ENCODE measurements at places on chromosomes 16 and 17.

DNA sequence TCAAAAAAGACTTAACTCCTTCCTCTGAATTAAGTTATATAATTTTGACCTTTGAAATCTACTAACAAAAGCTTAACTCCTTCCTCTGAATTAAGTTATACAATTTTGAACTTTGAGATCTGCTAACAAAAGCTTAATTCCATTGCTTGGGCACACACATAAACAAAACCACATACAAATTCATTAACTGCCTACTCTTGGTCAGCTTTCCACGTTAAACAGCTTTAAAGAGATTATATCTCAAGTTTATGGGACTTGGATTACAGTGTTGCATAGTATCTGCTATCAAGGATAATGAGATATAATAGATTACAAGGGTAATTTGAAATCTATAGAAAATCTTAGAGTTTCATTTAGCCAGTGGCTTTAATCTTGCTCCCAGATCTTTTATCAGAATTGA is 23.5 kb downstream of the COX10 start:
- DNase-seq = no peak

DNA sequence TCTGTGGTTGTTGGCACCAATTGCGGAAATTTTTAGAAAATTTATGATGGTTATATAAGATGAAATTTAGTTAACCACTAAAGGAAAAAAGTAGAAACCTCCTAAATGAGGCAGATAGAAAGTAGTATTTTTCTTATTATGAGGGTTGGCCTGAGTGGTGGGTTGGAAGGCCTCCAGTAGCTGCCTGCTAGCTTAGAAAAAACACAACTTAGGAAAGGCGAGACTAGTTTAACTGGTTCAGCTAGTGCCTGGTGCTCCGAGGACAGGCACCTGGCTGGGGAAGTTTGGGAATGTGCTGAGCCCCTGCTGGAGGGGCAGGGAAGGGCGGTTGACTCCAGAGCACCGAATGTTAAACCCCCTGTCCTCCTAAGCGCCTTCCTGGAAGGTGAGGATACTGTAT is 19.9 kb downstream of the LDHD start:
- DNase-seq = no peak

DNA sequence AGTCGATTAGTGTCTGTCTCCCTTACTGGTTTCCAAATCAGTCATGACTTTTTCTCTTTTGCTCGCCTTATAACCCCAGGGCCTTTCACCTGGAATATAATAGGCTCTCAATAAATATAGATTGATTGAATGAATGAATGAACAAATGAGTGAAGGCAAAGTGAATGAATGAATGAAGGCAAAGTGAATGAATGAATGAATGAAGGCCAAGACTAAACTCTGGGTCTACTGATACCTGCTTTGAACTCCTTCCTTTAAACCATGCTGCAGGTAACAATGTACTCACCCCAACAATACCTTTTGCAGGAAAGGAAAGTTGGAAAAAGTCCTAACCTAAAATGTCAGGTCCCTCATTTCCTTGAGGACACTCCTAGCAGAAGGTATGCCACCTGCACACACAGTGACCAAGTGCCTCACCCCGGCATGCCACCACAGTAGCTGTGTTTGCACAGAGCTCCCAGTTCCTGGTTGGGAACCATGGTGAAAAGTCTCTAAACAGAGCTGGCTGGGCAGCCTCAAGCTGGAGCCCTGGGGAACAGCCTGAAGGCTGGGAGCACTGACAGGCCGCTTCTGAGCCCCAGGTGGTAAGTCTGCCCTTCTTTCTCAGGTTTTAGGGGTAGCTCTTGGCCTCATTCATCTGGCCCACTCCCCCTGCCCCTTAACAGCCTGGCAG is 42.7 kb upstream of the ANKFN1 start:
- DNase-seq = no peak

DNA sequence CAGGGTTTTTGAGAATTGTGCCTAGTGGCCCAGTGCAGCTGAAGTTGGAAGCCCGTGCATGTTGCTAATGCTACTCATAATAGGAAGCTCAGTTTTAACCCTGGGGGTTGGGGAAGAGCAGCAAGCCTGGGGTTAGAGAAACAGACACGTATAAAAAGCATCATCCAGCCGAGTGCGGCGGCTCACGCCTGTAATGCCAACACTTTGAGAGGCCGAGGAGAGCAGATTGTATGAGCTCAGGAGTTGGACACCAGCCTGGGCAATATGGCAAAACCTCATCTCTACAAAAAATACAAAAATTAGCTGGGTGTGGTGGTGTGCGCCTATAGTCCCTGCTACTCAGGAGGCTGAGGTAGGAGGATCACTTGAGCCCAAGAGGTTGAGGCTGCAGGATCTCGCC is 2.3 kb upstream of the CLUH start:
- DNase-seq = no peak

- no peak for DNase-seq
Observed at GRCh38 chr17:55681342-55681700, 41.3 kb downstream of the TMEM100 start.

Data from stimulated activated CD4-positive, alpha-beta T cell treated with anti-CD3 and anti-CD28 coated beads, Interleukin-1b, Interleukin-23, amount 100 ng/mL, for 1 hour (primary cell).